ENCODE measurements at places on chromosomes 4 and X.

DNA sequence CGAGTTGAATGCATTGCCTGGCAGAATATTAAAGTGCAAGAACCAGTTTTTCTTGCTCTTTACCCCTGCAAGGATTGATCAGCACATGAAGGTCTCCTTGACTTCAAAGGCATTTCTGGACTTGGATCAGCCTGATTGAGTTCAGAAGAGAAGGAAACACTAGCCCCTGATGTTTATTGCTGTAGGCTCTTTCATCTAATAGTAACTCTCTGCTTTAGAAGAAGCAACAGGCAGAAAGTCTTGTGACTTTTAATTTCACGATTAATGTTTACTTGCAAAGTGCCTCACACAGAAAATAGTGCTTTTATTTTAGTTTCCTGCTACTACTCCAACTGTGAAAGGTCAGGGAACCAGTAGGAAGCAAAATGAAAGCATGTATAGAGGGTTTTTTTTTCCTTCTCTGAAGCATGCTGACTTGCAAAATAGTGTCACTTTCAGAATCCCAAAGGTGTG, 69.1 kb downstream of the PCDH7 start:
- no peak for DNase-seq

DNA sequence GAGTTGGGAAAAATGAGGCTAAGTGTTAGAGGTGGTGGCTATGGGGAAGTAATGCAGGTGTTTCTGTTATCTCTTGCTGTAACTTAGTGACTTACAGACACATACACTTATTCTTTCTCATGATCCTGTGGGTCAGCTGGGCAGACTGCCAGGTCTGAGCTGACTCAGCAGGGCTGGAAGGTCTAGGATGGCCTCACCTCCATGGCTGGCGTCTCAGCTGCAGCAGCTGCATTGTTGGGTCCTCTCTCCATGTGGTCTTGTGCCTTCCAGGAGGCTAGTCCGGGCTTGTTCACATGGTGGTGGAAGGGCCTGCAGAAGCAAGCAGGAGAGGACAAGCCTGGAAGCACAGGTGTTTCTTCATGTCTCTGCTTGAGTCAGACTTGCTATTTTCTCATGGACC, 172.7 kb downstream of the NHS start:
- no peak for DNase-seq

GRCh38 chr4:147830987-147831386, 99.1 kb downstream of the ARHGAP10 start:
- DNase-seq, result no peak

GRCh38 chrX:149472625-149473024, 32.5 kb downstream of the IDS start:
- DNase-seq, result no peak

DNA sequence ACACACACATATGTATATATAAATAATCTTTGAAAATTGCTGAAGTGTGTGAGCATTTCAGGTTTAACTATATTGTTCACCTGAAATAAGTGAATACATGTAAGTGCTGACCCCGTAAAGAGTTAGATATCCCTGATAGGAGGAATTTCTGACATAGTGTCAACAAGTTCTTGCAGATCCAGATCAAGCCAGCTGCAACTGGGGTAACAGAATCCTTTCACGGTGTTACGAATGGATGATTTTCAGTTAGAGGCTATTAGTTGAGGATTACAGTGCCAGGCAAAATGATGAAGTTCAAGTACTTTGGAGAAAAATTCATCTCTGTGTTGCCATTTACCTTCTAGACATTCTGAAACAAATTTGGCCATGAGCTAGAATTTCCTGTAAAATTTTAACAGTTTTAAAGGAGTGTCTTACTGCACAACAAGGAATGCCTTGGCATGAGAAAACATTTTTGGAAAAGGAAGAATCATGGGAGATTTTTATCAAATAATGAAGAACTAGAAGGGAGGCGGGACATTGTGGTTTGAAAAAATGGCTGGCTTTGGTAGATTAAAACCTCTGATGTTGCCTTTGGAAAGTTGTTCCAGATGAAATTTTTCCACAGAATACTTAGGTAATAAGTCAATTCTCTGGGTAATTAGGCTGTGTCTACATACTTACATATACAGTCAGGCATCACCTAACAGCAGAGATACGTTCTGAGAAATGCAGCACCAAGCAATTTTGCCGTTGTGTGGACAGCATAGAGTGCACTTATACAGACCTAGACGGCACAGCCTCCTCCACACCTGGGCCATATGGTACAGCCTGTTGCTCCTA, 84.4 kb upstream of the FAT1 start:
- DNase-seq, result no peak

DNA sequence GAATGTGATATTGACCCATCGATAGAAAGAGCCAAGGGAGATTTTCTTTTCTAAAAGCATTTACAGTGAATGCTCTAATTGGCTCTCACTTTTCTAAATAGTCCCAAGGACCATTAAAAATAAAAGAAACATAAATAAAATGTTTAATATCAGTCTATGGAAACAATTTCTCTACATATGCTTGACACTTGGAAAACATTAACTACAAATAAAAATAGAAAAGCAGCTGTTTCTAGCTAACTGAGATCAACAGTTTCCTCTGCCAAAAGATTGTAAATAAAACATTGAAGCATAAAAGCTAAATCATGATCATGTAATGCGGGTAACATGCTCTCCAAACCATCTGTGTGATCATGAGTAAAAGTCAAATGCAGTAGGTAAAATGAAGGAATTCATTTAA, 49.7 kb downstream of the CORIN start:
- no peak for DNase-seq
